ENCODE measurements at places on chromosomes 7 and 10.

- DNase-seq = no peak
Observed at GRCh38 chr10:52420656-52421055, 106.6 kb downstream of the DKK1 start.

GRCh38 chr7:7820939-7821338 lies 102.5 kb upstream of the RPA3 start:
- no peak for DNase-seq

DNA sequence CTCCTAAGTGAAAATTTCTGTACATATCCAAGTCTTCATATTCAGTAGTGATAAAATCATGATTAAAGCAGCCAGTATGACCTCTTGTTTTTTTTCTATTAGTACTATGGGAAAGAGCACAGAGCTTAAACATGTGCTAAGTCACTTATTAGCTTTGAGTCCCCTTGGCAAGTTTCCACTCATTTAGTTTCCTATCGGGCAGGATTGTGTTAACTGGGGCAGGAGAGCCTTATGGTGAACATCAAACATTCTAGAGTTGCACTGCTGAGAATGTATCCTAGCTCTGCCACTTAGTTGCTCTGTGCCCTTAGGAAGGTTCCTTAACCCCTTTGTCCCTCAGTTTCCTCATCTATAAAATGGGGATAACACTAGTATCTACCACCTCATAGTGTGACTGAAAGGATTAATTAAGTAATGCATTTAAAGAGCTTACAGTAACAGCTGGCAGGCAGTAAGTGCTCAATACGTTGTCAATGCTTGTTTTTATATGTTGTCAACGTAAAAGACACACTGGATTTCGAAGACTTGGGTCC lies 117.6 kb downstream of the DOCK4 start:
- DNase-seq = no peak

- no peak for DNase-seq
Observed at GRCh38 chr10:114992189-114992775, 54.3 kb downstream of the TRUB1 start.

DNA sequence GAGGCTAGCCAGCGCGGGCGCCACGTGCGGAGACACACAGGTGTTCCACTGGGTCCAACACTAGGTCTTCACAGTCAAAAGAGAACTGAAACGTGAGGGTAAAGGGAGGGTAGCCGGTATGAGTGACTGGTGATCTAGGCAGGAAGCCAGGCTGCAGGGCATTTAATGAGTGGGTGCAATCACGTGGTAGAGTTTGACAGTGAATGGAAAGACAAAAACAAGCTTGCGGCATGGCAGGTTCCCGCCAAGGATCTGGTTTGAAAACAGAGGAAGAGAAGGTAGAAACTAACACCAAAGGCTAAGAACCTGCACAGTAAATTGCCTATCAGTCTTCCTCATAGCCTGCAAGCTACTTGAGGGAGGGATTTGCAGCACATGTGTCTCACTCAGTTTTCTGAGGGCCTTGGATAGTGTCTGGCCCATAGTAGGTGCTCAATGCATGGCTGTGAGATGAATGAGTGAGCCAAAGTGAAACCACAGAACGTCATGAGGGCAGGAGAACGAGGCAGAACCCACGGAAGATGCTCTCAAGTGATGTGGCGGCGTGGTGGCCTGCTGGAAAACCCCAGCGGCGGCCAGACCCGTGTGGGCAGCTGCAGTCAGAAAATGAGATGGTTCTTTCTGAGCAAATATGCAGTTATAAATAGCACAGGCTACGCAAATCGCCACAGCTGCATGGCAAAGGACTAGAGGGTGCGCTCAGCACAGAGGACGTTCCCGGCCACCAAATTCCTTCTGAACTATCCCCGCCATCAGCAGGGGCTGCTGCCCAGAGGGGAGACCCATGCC lies 183.6 kb upstream of the NFE2L3 start:
- no peak for DNase-seq

DNA sequence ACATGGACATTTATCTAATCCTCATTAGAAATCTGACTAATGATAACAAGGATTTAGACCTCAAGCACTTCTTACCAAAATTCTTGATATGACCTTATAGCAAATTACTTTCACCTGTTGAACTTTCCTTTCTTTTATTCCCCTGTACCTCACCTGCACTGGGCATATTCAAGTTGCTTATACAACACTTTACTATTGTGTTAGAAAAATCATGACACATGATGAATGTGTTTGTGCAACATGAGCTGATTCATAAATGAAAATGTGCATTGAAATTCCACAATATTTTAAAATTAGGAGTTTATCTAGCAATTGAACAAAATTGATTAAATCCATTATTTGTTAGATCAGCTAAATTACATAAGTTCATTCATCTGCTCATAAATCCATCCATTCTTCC lies 160.6 kb downstream of the CFTR start:
- DNase-seq = no peak

GRCh38 chr7:155818154-155818819 lies 6.0 kb upstream of the SHH start:
- no peak for DNase-seq

GRCh38 chr7:26460351-26461085 lies 168.9 kb downstream of the SNX10 start:
- no peak for DNase-seq

GRCh38 chr7:98456866-98457265 lies 56.0 kb upstream of the BAIAP2L1 start:
- no peak for DNase-seq

GRCh38 chr7:141891336-141891735 lies 24.9 kb upstream of the OR9A4 start:
- DNase-seq = no peak

GRCh38 chr7:45036317-45036716 lies 36.3 kb downstream of the CCM2 start:
- no peak for DNase-seq

DNA sequence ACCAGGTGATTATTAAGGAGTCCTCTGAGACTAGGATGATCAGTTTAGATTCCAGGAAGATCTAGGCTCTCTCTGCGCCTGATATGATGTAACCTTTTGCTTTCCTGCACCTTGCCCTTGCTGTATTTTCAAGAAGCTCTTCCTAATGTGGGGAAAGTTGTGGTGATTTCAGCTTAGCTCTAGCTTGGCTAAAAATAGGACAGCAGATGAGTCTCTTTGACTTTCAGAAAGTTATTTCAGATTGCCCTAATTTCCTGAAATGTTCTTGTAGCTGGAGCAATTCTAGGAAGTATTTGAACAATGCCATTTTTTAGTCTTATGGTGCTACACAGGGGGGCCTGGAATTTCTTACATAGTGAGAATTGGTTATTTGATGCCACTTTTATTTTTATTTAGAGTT lies 3.8 kb downstream of the LCOR start:
- no peak for DNase-seq

DNA sequence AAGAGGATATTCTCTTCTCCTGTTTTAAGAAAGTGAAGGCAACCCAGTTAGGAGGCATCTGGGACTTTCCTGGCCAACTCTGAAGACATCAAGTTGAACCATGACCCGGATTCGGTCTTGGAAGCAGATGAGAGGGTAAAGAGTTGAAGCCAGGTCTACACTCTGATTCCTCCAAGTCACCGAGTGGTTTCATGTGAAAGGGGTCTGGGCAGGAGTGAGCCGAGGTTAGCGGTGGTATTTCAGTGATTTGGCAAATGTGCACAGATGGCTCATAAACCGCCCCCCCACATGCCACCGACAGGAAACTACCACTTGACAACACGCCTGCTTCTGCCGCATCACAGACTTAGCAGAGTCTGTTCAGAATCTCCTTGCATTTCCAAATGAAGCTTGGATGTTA lies 11.4 kb upstream of the REPIN1 start:
- no peak for DNase-seq

- no peak for DNase-seq
Observed at GRCh38 chr7:117386110-117386706, 41.1 kb downstream of the ASZ1 start.

- no peak for DNase-seq
Observed at GRCh38 chr7:69687739-69688433, 89.6 kb downstream of the AUTS2 start.

- peak; percentile 60 for DNase-seq
Observed at GRCh38 chr10:27388761-27389399, 115.2 kb upstream of the RAB18 start.

GRCh38 chr7:82722946-82723345 lies 279.4 kb upstream of the CACNA2D1 start:
- DNase-seq = peak; percentile 33

DNA sequence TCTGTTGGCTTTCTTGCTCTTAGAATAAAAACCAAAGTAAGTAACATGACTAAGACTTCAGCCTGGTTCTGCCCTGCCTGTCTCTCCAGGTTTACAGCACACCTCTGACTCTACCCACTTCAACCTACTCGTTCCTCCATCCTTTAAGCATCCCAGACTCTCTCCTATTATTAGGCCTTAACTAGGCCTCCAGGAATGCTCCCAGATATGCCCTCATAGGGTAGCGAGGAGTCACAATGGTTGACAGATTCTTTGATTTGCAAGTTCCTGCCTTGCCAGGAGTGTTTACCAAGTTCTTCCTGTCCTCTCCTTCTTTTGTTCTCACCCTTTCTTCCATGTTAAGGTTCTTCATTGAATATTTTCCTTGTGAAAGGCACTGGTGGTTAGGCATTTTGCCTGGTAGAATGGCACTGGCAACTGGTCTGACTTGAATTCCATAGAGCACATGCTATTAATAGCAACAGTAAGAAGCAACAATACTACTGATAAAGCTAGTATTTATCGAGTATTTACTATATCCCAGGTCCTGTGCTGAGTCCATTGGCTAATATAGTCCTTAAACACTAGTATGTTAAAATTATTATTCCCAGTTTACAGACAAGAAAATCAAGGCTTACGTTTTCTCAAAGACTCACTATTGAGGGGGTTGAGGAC lies 327.9 kb upstream of the PRKCQ start:
- no peak for DNase-seq

DNA sequence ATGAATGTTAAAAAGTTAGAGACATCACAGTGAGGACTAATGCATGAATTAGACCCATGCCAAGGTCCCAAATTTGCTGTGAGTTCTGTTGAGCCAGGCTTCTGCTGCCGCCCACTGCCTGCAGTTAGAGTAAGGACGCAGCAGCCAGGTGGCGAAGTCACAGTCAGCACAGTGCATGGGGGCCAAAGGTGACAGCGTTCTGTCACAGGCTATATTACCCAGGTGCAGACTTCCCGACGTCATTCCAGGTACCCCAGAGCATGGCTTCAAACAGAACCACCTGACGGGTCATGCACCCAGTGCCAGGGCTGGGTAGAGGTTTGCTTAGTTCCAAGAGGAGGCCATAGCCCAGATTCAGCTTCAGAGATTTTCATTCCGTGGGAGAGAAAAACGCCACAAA lies 33.9 kb upstream of the HMX3 start:
- DNase-seq = no peak

- no peak for DNase-seq
Observed at GRCh38 chr7:2782121-2782520, 62.0 kb downstream of the GNA12 start.

GRCh38 chr7:30162622-30163124 lies 27.9 kb downstream of the MTURN start:
- DNase-seq = no peak

DNA sequence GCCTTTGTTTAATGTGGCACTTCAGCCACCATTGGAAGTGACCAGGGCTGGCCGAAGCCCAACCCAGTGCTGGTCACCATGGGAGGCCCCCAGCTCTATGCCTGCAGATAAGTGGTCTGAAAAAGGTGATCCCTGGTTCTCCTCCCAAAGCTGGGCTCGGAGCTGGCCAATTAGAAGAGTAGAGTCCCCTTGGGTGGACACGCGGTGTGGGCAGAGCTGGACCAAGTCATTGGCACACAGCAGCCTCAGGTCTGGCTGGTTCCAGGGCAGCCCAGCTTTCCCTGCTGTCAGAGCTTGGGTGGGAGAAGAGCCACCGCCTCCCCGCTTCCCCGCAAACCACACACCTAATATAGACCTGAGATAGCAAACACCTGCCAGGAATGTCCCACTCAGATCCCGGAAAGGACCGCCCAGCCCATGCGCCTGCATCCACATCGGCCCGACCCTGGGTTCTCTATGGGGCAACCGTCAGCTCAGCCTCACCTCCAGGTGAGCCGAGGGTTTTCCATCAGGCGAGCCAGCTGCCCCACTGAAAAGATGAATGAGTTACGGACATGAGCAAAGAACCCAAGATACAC lies 84.3 kb downstream of the TCERG1L start:
- no peak for DNase-seq

DNA sequence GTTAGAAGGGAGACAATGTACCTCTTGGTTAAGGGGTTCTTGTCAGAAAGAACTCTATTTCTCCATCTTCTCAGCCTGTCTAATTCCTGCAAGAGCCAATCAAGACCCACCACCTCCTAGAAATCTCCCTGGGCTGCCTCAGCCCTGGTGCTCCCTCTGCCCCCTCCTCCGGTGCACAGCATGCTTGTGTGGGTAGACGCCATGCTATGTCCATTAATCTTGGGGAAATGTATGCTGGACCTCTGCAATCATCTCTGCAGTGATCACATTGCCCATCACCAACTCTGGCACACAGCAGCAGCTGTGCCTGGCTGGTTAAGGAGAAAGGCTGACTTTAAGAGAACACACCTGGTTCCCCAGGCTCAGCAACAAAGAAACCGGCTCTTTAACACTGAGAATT lies 37.3 kb downstream of the SH3PXD2A start:
- DNase-seq = no peak

DNA sequence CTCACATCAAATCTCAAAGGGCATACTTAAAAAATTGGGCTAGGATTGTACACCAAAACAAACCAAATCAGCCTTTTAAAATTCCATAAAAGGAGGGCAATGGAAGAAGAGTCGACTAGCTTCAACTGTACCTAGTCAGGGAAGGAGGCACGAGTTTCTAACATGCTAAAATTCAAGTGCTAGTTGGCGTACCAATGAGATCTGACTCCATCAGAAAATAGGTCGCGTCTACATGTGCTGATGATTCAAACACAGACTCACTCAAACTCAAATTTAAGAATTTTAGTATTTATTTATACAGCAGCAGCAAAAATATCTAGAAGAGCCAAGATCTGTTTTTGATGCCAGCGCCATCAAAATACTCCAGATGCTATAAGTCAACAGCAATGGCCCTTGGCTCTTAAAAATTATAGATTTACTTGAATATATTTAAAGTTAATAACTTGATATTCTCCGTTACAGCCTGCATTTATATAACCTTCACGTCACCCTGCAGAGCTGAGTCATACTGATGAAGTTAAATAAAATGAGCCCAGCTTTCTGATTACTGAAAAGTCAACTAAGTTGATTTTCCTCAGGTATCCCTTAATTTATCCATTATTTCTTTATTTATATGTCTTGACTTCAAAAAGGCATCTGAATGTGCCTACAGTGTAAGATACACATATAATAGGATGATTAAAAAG lies 302.1 kb upstream of the IMMP2L start:
- no peak for DNase-seq

- no peak for DNase-seq
Observed at GRCh38 chr10:102800611-102801335, 36.4 kb downstream of the CYP17A1 start.

DNA sequence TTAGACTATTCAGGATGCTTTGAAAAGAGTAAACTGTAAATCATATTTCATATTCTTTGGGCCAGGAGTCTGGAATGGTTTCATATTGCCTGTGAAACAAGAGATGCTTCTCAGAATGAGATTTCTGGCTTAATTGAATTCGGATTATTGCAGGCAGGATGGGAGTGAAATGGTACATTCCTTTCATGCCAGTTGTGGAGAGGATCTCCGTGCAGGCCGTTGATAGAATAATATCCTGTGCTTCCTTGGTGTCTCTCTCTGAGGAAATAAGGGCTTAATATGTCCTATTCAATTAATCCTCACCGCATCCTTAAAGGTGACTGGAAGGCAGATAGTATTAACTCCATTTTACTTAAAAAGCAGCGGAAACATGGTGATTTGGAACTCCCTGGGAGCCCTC lies 56.6 kb downstream of the CUX1 start:
- peak; percentile 36 for DNase-seq

Data from cardiac muscle cell (in vitro differentiated cells and primary cell).